ENCODE measurements at places on chromosomes 16 and 17.

GRCh38 chr16:13510425-13511151 lies 409.4 kb upstream of the ERCC4 start:
- DNase-seq: no peak

GRCh38 chr16:721765-722540 lies 1.0 kb downstream of the ANTKMT start:
- no peak for DNase-seq

- no peak for DNase-seq
Observed at GRCh38 chr16:52174168-52174567, 372.8 kb downstream of the TOX3 start.

- DNase-seq: no peak
Observed at GRCh38 chr16:89007371-89008249, 30.6 kb upstream of the CBFA2T3 start.

GRCh38 chr16:56641166-56641565 lies 2.7 kb downstream of the MT1A start:
- DNase-seq: no peak

DNA sequence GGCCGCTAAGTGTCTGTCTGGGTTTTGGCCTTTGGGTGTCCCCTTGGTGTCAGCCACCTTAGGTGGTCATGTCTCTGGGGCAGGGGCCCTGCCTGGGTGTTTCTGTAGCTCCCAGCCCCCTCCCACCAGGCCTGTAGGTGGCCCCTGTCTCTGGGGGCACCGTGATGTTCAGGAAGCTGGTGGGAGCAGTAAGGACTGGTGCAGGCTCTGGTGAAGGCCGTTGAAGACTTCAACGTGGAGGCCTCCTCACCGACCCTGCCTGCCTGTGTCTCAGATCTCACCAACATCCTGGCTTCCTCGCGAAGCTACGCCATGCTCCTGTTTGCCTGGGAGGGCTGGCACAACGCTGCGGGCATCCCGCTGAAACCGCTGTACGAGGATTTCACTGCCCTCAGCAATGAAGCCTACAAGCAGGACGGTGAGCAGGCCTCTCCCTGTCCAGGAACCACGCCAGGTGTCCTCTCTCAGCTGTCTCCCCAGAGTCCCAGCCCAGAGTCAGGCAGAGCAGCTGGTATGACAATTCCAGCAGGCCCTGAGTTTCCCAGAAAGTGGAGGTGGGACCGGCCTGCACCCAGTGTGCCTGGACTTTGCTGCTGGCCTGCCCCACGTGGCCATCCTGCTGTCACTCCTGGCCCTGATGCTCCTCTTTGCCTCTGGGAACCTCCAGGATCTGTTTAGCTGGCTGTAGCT lies 2.8 kb downstream of the ACE start:
- no peak for DNase-seq

DNA sequence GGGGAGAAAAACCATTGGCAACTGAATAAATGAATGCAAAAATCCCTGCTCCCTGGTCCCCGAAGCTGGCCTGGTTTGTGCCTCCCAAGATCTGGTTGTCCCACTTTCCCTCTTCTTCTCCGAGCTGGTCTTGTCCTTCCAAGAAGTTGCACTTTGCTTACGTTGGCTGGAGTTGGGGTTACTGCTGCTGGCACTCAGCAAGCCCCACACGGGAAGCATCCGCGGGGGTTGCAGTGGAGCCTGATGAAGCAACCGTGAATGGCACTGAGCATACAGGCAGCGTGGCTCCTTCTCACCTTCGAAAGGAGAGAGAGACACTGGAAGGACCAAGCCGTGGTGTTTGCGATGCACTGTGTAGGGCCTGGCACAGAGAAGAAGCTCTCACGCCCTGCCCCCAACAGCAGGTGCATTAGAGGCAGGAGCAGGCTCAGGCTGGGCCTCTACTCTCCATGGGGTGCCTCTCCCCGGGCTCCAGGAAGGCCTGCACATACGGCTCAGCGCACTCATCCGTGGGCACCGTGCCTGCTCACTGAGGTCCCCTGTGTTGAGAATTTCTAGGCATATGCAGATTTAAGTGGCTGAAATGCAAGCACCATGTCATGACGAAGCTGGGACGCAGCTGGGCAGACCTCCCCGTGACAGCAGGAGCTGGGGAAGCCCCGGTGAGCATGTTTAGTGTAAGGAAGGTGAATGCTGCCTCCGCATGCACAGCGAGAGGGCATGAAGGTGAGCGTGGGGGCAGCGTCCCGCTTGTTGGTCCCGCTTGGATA lies 12.1 kb downstream of the CA5A start:
- DNase-seq: no peak

DNA sequence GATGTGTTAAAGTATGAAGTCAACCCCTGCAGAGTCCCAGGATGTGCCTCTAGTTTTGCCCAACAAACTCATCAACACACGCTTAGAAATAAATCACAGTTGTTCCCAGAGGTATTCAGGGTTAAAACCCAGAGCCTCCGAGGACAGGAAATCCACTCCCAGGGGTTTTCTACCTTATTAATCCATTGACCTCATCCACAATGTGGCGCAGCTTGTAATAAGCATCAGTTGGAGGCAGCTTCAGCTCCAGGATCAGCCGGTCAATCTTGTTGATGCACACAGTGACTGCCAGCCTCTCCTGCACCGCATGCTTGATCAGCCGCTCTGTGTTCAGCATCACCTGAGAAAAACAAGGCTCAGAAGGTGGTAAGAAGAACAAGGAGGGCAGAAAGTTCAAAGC lies 23.5 kb downstream of the EFTUD2 start:
- no peak for DNase-seq

GRCh38 chr17:81285179-81285878 lies 9.8 kb downstream of the SLC38A10 start:
- DNase-seq: no peak

DNA sequence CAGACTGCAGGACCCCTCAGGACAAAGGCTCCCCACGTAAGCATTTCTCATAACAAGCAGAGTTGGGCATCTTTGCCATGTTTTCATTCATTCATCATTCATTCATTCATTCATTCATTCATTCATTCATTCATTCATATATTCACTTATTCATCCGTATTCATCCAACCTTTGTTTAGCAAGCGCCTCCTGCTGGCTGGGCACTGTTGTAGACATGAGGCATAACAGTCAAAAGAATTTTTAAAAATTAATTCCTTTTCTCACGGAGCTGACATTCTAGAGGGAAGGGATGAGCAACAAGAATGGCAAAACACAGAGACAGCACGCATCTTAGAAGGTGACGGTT lies 351.7 kb upstream of the TNRC6C start:
- DNase-seq: no peak

DNA sequence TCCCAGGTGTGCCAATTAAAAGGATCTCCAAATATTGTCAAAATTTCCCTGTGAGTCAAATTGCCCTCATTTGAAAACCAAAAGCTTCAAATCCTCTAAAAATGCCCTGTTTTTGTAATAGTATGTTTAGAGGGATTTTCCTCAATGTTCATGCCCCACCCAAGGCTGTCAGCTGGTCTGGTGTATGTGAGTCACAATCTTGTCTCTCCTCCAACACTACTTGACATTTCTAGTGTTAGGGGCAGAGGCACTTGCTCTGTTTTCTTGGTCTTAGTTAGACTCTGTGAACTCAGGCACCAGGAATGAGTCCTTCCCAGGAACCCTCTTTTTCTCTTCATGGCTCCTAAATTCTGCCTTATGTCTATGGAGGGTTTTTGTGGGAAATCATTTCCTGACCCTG lies 634.8 kb downstream of the KCNJ2 start:
- no peak for DNase-seq

GRCh38 chr16:2821487-2822157 lies 4.6 kb downstream of the PRSS21 start:
- DNase-seq: no peak

GRCh38 chr16:52577130-52577706 lies 30.3 kb upstream of the TOX3 start:
- no peak for DNase-seq

DNA sequence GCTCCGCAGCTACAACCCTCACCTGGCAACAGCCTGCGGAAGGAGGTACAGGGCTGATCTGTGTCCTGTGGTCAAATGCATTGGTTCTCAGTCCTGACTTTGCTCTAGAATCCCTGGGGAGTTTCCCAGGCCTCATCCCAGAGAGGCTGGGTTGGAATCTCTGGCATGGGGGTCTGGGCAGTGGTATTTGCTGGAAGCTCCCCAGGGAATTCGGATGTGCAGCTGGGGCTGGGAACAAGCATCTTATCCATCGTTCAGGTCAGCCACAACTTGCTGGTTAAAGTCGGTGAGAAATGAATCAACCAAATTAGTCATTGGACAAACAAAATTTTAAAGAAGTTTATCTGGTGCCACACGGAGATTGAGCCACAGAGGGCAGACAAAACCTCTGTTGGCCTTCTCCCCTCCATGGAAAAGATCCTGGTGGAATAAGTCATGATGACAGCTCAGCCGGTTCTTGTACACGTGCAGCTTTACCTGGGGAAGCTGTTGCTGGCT lies 231.2 kb downstream of the FOXL1 start:
- no peak for DNase-seq

GRCh38 chr17:72465191-72466024 lies 344.6 kb downstream of the SOX9 start:
- peak; percentile 92 for DNase-seq

DNA sequence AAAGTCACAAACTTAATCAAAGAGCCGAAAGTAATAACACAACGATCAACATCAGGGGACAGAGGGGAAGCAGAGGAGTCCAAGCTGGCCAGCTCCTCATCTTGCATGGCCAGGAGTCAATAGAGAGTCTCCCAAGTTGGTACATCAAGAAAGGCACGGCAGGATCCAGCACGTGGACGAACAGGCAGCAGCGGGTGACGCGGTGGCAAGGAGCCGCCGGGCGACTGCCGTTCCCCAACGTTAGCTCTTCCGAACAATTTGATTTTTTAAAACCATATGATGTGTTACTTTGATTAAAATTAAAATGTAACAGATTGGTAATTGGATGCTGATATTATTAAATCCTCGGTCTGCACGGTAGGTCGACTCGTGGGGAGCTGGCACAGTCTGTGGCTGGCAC lies 81.8 kb upstream of the DOC2B start:
- no peak for DNase-seq

- no peak for DNase-seq
Observed at GRCh38 chr16:17520561-17520960, 49.8 kb upstream of the XYLT1 start.

DNA sequence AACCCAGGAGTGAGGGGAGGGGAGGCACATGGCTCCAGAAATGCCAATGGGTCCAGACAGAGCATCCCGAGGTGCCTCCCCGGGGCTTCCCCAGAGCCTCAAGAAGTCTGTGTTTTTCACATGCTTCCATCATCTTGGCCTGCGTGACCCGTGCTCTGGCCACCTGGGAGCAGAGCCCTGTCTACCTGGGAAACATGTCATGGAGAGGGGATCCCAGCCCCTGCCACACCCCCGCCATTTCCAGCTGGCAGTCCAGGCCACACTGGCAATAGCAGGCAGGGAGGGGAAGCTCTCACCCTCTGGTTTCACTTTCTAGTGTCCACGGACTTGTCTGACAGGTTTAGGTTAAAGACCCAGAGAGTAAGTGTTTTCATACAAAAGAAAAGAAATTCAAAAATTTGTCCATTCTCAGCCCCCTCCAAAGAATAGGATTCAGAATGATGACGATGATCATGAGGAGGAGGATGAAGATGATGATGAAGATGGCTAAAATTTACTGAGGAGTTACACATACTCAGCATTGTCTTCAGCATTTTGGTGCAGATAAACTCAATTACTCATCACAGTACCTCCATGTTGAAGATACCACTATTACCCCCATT lies 9.0 kb downstream of the SMIM5 start:
- DNase-seq: no peak

DNA sequence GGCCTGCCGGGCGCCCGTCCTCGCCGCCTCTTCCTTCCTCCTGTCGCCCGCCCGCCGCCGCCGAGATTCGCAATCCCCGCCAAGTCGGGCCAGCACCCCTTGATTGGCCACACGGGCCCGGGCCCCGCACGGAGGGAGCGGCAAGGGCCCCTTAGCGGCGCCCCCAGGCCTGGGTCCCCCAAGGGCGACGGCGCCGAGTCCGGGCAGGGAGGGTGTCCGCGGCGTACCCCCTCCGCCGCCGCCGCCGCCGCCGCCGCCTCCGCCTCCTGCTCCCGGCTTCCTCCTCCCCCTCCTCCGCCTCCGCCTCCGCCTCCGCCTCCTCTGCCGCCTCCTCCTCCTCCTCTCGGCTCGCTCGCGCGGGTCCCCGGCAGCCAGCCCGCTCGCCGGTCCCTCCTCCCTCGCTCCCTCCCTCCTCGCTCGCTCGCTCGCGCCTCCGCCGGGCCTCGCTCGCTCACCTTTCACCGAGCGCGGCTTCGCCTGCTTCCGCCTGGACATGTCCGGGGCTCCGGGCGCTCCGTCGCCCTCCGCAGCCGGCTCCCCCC lies 561 bp downstream of the ZNF423 start:
- peak; percentile 84 for DNase-seq

- no peak for DNase-seq
Observed at GRCh38 chr17:50203086-50203485, 1.7 kb upstream of the COL1A1 start.

DNA sequence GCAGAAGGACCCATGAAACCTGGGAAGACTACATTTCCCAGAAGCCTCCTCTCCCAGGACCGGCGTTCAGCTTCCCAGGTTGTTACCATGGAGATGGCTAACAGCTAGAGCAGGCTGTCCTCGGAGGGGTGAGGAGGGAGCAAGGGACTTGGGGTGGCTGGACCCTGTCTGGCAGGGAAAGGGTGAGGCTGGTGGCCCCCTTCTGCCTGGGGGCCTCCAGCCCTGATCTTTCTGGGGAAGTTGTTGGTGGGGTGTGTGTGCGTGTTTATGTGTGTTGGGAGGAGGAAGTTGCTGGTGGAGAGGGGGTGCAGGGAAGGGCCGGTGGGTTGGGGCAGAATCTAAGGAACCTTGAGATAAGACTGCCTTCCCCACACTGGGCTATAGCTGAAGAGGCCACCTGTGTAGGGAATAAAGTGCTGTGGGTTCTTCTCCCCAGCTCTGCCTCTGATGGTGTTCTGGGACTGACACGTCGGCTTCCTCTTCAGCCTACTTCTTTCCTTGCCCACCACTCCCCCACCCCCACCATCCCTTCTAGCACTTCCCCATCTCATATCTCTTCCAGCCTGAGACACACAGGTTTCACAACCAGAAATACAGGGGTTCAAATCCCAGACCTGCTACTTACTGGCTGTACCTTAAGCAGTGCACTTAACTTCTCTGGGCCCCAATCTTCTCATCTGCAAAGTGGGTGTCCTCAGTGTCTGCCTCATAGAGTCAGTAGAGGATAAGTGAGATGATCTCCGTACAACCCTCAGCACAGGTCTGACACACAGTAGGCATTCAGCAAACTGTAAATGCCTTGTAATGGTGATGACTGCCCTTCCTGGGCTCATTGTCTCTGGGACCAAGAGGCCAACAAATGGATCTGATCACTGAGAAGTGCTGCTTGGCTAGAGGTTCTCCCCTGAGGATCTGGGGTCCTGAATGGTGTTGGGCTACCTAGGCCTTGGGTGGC lies at the start of gene DRC7:
Gene DRC7 (plus strand): TSS at position 82 of the 955 bp plus-strand sequence. CDS start 3,144 bp downstream, outside the sequence.
- no peak for DNase-seq

GRCh38 chr16:3157229-3158025 lies 22.6 kb downstream of the ZNF213 start:
- DNase-seq: peak; percentile 59

GRCh38 chr16:57102888-57103851 lies 10.8 kb downstream of the CPNE2 start:
- no peak for DNase-seq

- DNase-seq: no peak
Observed at GRCh38 chr17:60296177-60296576, 95.8 kb downstream of the USP32 start.

GRCh38 chr17:81902023-81902652 lies at the start of gene NPB:
Gene NPB, plus strand, starts transcription at chr17:81902238. Its CDS starts 40 bp downstream, at chr17:81902278.
- no peak for DNase-seq

- DNase-seq: no peak
Observed at GRCh38 chr17:53186001-53186400, 636.7 kb upstream of the KIF2B start.
